HFFc6 (cell line): ENCODE measurements at places on chromosomes 3 and 15.

- no peak for DNase-seq
Measured at GRCh38 chr3:193731656-193732055, 138.6 kb downstream of the OPA1 start.

- no peak for DNase-seq
Measured at GRCh38 chr3:112736805-112737566, 96.0 kb upstream of the CCDC80 start.

- DNase-seq: peak; percentile 81
Measured at GRCh38 chr3:111851511-111851954, 7.5 kb upstream of the PHLDB2 start.

DNA sequence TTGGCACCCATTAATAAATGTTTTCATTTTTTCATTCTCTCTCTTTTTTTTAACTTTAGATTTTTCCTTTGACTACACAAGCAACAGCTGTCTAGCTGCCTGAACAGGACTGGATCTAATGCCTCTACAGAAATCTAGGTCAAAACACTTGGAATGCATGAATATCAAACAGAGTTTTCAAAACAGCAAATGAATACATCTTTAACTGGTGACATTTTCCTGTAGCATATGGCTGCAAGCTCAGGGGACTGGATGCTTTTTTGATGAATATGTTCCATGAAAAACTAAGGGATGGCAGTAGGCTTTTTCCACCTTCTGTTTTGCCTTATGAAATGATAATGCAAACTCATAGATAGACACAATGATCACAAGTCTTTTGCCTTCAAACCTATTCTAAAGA is 661.7 kb downstream of the MCTP2 start:
- DNase-seq: no peak

DNA sequence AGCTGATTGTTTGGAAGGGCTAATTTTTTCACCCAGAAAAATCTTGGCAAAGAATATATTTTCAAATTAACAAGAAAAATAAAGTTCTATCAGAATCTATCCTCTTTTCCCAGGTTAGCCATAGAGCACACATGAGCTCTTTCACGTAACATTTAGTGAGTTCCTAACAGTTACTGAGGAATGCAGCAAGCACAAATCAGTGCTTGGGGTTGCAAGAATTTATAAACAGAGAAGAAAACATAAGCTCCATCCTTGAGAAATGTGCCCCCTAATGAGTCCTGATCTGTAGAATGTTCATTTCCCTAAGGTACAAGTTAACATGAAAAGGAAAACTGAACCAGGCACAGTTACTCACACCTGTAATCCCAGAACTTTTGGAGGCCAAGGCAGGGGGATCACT is 13.9 kb downstream of the EOGT start:
- no peak for DNase-seq
